Uterus (tissue), 4 donors: ENCODE measurements at places on chromosomes 12 and 14. TPM values are rescaled to one million over a fixed set of nuclear protein-coding genes. Genes with fewer than 3 reads are reported as not detected.

DNA sequence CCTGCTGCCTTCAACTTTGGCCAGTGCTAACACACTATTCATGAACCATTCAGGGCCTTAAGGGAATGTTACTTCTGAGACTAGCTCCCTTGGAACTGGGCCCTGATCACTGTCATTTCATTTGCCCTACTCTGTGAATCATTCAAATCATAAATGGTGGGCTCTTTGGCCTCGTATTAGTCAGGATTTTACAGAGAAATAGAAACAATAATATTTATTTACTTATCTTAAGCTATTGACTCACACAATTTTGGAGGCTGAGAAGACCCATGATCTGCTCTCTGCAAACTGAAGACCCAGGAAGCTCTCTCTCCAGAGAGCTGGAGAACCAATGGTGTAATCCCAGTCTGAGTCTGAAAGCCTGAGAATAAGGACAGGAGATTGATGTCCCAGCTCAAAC lies 398.5 kb downstream of the LRIG3 start:
- no peak overlapping the region for H3K4me3 ChIP-seq
- no peak for DNase-seq
- H3K36me3 ChIP-seq: no peaks in the 10 kb centered on the region
- H3K27me3 ChIP-seq: no peaks in the 10 kb centered on the region
- no peak overlapping the region for H3K27ac ChIP-seq
- H3K4me1 ChIP-seq: no peaks in the 10 kb centered on the region

The TBC1D30 gene
- total RNA-seq: 3.2 TPM

GRCh38 chr12:92439420-92439805 lies 263.4 kb upstream of the PLEKHG7 start:
- H3K27me3 ChIP-seq: no peaks in the 10 kb centered on the region
- no peaks in the 10 kb centered on the region for H3K4me1 ChIP-seq

GRCh38 chr14:36070031-36070719 lies 106.3 kb downstream of the PTCSC3 start:
- H3K36me3 ChIP-seq: no peaks in the 10 kb centered on the region
- no peaks in the 10 kb centered on the region for H3K4me1 ChIP-seq
- no peak for DNase-seq
- no peak overlapping the region for H3K4me3 ChIP-seq
- no peak overlapping the region for H3K27ac ChIP-seq

The IL31 gene
- not detected for total RNA-seq

DNA sequence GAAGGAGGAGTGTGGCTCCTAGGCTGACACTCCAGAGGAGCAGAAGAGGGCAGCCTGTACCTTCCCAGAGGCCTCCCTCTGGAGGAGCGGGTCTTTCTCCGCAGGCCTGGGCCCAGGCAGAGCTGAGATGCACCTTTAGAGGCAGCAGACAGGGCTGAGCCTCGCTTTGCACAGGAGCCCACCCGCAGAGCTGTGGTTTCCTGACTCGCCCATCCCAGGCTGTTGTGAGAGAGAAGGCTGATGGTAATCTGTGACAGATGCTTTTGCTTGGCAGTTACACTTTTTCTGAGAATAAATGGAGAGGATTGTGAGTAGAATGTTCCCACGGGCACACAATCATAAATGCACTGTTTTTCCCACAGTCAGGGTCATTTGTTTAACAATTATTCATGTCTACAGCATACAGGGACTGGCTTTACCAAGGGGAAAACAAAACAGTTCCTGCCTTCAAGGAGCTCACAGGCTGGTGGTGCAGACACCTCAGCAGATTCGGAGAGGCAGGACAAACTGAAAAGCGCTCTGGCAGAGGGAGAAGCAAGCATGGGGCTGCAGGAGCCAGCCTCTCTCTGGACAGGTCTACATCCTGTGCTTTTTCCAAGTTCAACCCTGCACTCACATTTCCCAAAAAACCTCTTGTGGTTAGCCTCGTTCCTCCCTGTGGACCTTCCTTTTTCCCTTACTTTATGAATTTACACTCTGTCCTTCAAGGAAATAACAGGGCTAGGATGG lies 13.9 kb downstream of the EVL start:
- no peak overlapping the region for H3K27ac ChIP-seq
- H3K4me3 ChIP-seq: no peak overlapping the region
- H3K4me1 ChIP-seq: no peaks in the 10 kb centered on the region
- H3K36me3 ChIP-seq: no peaks in the 10 kb centered on the region
- no peak for DNase-seq

- H3K4me1 ChIP-seq: no peaks in the 10 kb centered on the region
- no peaks in the 10 kb centered on the region for H3K36me3 ChIP-seq
- no peaks in the 10 kb centered on the region for H3K27me3 ChIP-seq
- no peak overlapping the region for H3K27ac ChIP-seq
- no peak overlapping the region for H3K4me3 ChIP-seq
- DNase-seq: no peak
Observed at GRCh38 chr12:116698116-116698515, 39.8 kb downstream of the SPRING1 start.

The ALDH6A1 gene
- total RNA-seq: 37.5 TPM

The ABCB9 gene
- 2.0 TPM for total RNA-seq

- no peak overlapping the region for H3K4me3 ChIP-seq
- no peaks in the 10 kb centered on the region for H3K27me3 ChIP-seq
- H3K36me3 ChIP-seq: no peaks in the 10 kb centered on the region
- H3K4me1 ChIP-seq: peaks cover 12% of the 10 kb centered on the region
Observed at GRCh38 chr12:120101182-120101581, 15.4 kb downstream of the RAB35 start.

The ARHGAP9 gene
- 3.3 TPM for total RNA-seq

GRCh38 chr14:104865631-104866441 lies 768 bp downstream of the CEP170B start:
- H3K4me1 ChIP-seq: peaks cover 5% of the 10 kb centered on the region
- no peaks in the 10 kb centered on the region for H3K27me3 ChIP-seq
- no peaks in the 10 kb centered on the region for H3K36me3 ChIP-seq
- H3K27ac ChIP-seq: peak overlapping the region; percentile 63

The RBP5 gene
- total RNA-seq: 8.2 TPM

DNA sequence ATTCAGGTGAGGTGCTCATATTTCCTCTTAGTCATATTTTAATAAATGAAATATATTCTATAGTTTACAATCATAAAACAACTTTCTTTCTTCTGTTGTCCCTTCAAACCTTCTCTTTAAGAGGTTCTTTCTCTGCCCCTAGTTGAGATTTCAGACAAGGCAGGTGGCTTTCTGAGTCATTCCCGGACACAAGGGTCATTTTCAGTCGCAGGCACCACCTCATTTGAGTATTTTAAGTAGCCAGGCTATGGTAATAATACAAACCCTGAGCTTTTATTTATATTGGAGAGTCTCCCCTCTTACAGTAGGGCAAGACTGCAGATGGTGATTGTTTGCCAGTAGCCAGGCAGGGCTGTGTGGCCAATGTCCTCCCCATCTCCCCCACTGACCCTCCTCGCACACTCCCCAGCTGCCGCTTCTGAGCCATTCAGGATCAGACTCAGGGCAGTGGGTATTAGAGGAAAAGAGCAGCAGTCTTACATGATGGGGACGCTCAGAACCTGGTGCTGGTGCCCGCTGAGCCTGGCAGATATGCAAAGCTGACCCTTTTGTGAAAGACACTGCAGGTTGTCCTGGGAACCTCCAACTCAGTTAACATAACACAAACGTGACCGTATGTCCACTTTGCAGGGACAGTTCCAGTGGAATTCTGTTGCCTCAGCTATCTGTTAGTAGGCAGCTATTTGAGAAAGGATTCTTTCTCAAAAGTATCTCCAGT lies 101.1 kb upstream of the BCL2L14 start:
- H3K4me3 ChIP-seq: no peak overlapping the region
- H3K4me1 ChIP-seq: no peaks in the 10 kb centered on the region
- no peaks in the 10 kb centered on the region for H3K36me3 ChIP-seq
- no peak for DNase-seq
- H3K27me3 ChIP-seq: no peaks in the 10 kb centered on the region

DNA sequence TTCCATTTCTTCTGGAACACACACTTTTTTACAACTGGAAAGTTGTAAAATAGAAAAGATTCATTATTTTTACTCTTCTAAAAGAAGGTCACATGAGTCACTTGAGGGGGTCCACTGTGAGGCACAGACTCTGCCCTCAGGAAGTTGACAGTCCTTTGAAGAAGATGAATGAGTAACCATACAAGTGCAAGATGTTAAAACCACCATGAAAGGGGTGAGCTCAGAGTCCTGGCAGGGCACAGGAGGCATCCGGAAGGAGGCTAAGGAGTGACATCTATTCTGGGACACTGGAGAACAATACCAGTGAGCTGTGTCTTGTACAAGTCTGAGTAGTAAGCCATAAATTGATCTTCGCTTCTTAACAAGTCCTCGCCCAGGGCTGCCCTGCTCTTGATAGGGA lies 126.0 kb upstream of the FRMD6 start:
- no peak for DNase-seq
- H3K27ac ChIP-seq: no peak overlapping the region
- no peaks in the 10 kb centered on the region for H3K27me3 ChIP-seq
- H3K4me3 ChIP-seq: no peak overlapping the region

The WNT5B gene
- total RNA-seq: 5.9 TPM

The POTEG gene
- not detected for total RNA-seq

- peak overlapping the region; percentile 79 for H3K27ac ChIP-seq
- peak; percentile 85 for DNase-seq
- H3K36me3 ChIP-seq: no peaks in the 10 kb centered on the region
- H3K4me1 ChIP-seq: peaks cover 3% of the 10 kb centered on the region
- H3K4me3 ChIP-seq: peak overlapping the region; percentile 22
- H3K27me3 ChIP-seq: no peaks in the 10 kb centered on the region
Observed at GRCh38 chr14:22556990-22557623, 31.9 kb downstream of the DAD1 start.

The IPO4 gene
- total RNA-seq: 31.0 TPM

The TPPP2 gene
- not detected for total RNA-seq

The KLRG1 gene
- total RNA-seq: 5.1 TPM

GRCh38 chr14:94451826-94452225 lies 774 bp downstream of the SERPINA11 start:
- no peak overlapping the region for H3K27ac ChIP-seq
- H3K4me1 ChIP-seq: no peaks in the 10 kb centered on the region
- H3K36me3 ChIP-seq: no peaks in the 10 kb centered on the region
- no peak for DNase-seq
- H3K27me3 ChIP-seq: no peaks in the 10 kb centered on the region

The APOF gene
- total RNA-seq: not detected

The CLBA1 gene
- total RNA-seq: 11.1 TPM

DNA sequence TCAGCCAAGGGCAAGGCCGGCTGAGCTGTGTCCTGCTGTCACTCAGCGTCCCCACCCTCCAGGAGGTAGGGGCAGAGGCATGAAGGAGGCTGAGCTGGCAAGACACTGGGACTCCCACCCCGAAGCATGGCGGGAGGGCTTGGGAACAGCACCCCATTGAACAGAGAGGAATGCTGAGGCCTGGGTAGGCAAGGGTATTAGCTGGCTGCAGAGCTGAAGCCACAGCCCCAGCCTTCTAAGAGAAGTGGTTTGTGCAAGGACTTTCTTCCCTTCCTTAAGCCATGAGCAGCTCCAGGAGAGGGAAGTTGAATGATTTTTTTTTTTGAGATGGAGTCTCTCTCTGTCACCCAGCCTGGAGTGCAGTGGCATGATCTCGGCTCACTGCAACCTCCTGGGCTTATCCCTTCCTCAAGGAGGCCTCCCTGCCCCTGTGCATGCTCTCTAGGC lies 6.6 kb upstream of the CFAP73 start:
- no peak for DNase-seq
- H3K4me3 ChIP-seq: no peak overlapping the region
- H3K4me1 ChIP-seq: no peaks in the 10 kb centered on the region
- H3K36me3 ChIP-seq: no peaks in the 10 kb centered on the region
- no peak overlapping the region for H3K27ac ChIP-seq

- H3K27ac ChIP-seq: no peak overlapping the region
- no peak overlapping the region for H3K4me3 ChIP-seq
Observed at GRCh38 chr12:116773276-116773731, 35.2 kb downstream of the RNFT2 start.

The STON2 gene
- total RNA-seq: 3.3 TPM

DNA sequence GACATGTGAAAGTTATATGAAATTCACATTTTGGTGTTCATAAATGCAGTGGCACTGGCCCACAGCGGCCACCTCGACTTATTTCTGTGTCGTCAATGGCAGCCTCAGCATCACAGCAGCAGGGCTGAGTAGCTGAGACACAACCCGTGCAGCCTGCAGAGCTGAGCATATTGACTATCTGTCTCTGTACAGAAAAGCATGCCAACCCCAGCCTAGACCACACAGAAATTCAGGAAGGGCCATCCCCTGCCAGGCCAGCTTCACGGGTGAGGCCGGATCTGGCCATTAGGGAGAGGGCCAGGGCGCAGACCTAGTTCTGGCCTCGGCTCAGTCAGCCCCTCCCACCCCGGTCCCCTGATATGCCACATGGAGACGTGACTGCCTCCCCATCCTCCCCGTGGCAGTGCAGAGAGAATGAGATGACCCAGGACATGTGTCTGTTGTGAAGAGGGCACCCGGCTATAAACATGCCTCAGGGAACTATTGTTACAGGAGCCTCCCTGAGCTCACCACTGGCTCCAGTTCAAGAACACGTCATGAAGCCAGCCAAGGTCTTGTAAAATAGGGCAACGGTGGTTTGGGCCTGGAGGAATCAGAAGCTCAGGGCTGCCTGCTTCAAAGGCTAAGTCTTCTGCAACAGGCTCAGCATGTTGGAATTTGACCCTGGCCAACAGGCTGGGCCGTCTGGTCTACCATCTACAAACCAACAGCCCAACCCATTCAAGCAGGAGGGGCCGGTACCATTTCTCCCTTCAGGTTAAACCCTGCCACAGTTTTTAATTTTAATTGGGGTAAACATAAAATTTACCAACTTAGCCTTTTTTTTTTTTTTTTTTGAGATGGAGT lies 25.5 kb downstream of the SCARB1 start:
- H3K36me3 ChIP-seq: no peaks in the 10 kb centered on the region
- peak overlapping the region; percentile 68 for H3K27ac ChIP-seq
- no peaks in the 10 kb centered on the region for H3K27me3 ChIP-seq
- DNase-seq: peak; percentile 90
- peaks cover 9% of the 10 kb centered on the region for H3K4me1 ChIP-seq

GRCh38 chr12:21774358-21775132 lies at the start of gene KCNJ8:
TSS of gene KCNJ8 (minus strand) at chr12:21774706. CDS start at chr12:21773616, 1,090 bp downstream.
- peak; percentile 83 for DNase-seq
- no peaks in the 10 kb centered on the region for H3K36me3 ChIP-seq
- no peaks in the 10 kb centered on the region for H3K4me1 ChIP-seq
- peak within 1 kb of the TSS; percentile 93 for H3K27ac ChIP-seq
- peak within 1 kb of the TSS; percentile 62 for H3K4me3 ChIP-seq

DNA sequence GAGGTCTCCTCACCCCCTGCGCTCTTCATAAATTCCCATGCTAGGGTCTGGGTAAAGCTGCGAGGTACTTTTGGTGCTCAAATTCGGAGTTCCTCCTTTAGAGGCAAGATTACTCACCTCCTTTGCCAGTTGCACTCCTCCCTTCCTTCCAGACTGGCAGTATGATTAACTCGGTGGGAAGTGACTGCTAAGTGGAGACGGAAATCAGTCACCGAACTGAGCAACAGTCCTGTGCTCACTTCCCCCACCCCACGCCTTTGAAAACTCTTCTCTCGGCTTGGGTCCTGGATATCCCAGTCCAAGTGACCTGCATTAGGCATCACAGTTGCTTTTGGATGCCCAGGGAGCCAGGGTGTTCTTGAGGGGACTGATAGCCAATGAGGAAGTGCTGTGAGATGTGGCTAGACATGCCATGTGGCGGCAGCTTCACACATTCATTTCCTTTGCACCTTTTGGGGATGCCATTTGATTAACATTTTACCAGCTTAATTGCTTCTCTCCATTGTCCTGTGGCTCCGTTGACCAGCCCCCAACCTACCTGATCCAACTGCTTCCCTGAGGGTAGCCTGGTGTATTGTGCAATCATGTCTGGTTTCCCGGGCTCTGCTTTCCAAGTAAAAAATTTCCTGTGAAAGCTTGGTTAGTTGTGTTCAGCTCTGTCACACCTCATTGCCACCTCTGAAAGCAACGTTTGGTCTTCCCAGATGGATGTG lies 840 bp downstream of the PNP start:
- peak overlapping the region; percentile 71 for H3K4me3 ChIP-seq
- H3K36me3 ChIP-seq: no peaks in the 10 kb centered on the region
- DNase-seq: peak; percentile 16
- peak overlapping the region; percentile 79 for H3K27ac ChIP-seq
